Stimulated activated CD8-positive, alpha-beta memory T cell treated with anti-CD3 and anti-CD28 coated beads, Interleukin-12 subunit alpha, Interleukin-12 subunit beta, amount 100 ng/mL, for 4 hours (primary cell): ENCODE measurements at places on chromosomes 2 and 18.

GRCh38 chr2:134411279-134411827 lies 157.5 kb downstream of the MGAT5 start:
- DNase-seq: no peak

DNA sequence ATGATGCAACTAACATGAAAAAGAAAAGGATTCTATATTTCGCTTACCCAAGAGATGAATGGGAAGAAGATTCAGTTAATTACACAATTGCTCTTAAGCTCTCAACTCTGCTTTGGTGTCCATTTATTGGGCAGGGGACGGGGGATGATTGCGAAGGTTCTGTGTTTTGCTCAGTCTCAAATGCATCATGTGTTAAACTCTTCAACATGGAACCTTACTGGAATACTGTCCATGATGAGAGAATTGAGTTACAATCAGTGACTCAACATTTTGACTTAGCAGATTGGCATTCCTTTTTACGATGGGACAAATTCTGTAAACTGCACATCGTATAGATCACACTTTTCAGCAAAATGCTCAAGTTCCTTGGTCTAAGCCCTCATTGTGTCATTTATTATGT lies 135.6 kb downstream of the RBMS1 start:
- no peak for DNase-seq

DNA sequence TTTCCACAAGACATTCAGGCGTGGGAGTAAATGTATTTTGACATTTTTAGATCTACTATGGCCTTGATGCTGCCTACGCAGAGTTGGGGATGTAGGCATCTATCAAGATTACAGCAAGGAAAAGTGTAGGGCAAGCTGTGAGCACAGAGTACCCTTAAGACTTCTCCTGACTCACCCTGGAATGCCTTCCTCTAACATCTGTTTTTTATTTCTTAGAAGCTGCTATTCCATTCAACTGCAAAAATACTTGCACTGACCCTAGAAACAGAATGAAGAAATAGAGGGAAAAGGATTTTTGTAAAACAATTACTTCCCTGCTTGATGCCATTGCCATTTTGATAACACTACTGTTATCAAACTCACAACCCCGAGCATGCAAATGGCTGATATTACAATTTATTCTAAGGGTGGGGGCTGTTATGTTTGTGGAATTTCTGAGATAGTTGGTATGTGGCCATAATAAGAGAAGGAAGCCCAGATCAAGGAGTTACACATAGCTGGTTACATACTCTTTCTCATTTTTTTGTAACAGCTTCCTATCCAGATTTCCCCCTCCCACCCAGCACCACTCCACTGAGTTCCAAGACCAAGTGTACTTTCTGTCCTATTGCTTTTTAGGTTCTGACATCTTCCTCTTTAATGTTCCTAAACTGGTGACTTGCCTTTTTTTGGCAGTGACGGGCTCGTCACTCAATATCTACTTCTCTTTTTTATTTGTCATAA lies 6.0 kb upstream of the ROCK1 start:
- DNase-seq: no peak

- no peak for DNase-seq
Observed at GRCh38 chr2:68396093-68396492, 31.0 kb downstream of the PLEK start.

GRCh38 chr2:121446647-121447241 lies 83.9 kb upstream of the RNU4ATAC start:
- DNase-seq: no peak

DNA sequence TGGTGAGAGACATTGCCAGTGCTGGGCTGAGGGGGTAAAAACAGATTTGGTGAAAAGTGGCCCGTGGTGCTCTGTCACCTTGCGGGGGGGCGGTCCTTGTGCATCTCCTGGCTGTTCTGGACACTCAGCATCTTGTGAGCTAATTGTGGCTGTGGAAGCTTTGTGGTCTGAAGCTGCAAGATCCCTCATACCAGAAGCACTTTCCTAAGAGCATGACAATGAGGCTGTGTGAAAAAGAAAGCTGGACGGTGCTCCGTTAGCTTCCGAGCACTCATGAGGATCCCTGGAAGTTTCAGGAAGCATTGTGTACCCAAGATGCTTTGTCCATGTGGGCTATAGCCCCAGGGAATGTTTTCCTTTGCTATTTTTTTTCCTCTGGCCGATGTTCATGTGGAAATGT lies 74.5 kb downstream of the CABLES1 start:
- DNase-seq: no peak

DNA sequence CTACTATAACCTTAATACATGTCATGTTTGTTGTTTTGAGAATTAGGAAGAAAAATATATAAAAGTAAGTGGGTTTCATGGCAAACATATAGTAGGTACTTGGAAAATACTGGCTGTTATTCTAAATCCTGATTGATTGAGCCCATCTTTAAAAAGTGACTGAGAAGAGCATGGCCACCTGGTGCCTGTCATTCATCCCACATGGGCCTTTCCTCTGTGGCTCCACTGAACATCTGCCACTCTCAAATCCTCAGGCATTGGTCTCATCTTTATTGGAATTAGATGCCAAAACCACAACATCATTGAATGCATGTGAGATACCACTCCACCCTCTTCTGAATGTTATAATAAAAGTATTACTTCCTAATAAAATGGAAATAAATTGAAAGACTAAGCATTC lies 101.6 kb upstream of the TTN start:
- DNase-seq: no peak

GRCh38 chr18:62365420-62365819 lies 40.3 kb downstream of the TNFRSF11A start:
- no peak for DNase-seq

GRCh38 chr2:586641-587076 lies 90.5 kb downstream of the TMEM18 start:
- DNase-seq: no peak

DNA sequence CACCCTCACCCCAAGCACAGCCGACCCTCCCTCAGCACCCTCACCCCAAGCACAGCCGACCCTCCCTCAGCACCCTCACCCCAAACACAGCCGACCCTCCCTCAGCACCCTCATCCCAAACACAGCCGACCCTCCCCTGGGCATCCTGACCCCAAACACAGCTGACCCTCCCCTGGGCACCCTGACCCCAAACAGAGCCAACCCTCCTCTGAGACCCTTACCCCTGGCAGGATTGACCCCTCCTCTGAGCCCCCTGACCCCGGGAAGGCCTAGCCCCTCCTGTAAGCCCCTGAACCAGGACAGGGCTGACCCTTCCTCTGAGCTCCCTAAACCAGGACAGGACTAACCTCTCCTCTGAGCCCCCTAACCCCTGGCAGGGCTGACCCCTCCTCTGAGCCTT lies 84.4 kb upstream of the RAB6C start:
- DNase-seq: no peak

- no peak for DNase-seq
Observed at GRCh38 chr2:383178-383577, 95.3 kb upstream of the ALKAL2 start.
